ENCODE measurements at places on chromosomes 5 and 9.

- DNase-seq = no peak
These were observed 339.5 kb downstream of the CTNND2 start for GRCh38 chr5:11564706-11565105.

DNA sequence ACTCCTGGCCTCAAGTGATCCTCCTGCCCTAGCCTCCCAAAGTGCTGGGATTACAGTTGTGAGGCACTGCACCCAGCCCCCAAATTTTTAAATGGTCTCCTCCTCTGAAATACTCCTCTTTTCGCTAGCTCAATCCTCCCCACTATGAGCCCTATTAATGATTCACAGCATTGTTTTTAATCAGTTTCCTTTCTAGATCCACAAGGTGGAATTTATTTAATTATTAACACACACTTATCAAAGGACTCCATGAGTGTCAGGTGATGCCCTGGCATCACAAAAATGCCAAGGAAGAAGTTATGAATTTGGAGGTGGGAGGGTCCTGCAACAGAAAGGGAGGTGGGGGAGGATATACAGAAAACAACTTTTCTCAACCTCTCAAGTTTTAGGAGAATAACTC lies 806.5 kb downstream of the PRELID2 start:
- DNase-seq = no peak

DNA sequence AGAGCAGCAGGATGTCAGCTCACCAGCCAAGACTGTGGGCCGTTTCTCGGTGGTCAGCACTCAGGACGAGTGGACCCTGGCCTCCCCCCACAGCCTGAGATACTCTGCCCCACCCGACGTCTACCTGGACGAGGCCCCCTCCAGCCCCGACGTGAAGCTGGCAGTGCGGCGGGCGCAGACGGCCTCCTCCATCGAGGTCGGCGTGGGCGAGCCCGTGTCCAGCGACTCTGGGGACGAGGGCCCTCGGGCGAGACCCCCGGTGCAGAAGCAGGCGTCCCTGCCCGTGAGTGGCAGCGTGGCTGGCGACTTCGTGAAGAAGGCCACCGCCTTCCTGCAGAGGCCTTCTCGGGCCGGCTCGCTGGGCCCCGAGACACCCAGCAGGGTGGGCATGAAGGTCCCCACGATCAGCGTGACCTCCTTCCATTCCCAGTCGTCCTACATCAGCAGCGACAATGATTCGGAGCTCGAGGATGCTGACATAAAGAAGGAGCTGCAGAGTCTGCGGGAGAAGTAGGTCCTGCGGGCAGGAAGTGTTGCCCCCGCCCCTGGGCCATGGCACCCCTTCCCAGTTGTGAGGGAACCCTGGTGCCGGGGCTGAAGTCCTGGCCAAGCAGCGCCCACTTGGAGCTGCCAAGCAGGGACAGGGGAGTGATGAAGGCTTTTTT lies 108.9 kb downstream of the WNK2 start:
- no peak for DNase-seq

DNA sequence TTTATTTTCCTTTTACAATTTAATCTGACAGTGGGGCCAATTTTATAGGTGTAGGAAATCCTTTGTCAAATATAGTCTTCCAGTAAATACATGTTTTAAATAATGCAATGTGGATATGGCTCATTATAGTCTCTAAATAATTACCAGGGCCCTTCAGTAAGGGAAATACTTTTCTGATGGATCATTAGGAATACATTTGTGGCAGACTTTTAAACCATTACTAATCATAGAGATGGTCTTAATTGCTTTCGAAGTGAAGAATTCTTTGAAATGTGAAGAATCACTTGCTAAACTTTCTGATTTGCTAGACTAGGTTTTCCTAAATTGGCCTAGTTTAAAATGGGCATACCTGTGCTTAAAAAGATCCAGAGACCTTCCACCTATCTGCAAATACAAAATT lies 105.6 kb upstream of the ELL2 start:
- DNase-seq = no peak

DNA sequence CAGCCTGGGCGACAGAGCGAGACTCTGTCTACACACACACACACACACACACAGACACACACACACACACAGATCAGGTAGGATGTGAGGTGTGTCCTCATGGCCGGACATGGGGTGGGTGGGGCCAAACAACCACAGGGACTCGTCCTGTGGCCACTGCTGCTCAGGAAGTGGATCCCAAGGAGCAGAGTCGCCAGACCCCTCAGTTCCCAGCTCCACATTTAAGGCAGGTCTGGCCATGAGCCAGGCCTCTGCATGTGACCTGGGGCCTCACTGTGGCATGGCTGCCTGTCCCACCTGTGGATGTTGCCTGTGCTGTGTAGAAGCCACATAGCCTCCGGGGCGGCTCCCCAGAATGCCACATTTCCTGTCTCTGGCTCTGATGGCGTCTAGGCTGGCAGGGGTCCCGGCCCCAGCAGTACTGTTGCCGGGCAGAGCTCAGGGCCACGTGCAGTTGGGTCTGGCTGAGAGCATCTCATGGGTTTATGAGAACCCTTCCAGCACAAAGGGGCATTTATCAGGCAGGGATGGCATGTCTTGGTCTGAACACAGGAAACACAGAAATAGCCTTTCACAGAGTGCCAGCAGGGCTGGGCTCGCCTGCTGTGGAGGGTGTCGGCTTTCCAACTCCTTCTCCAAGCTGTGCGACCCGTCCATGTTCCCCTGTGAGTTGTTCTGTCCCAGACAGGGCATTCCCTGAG lies 9.9 kb upstream of the NINJ1 start:
- DNase-seq = no peak

GRCh38 chr9:32828861-32829260 lies 45.5 kb downstream of the TMEM215 start:
- no peak for DNase-seq

- DNase-seq = no peak
These were observed 50.1 kb upstream of the ADAMTS16 start for GRCh38 chr5:5089895-5090649.

- DNase-seq = no peak
These were observed 20.3 kb downstream of the QSOX2 start for GRCh38 chr9:136225366-136225747.

- no peak for DNase-seq
These were observed 72.7 kb upstream of the ORM1 start for GRCh38 chr9:114250235-114250568.

DNA sequence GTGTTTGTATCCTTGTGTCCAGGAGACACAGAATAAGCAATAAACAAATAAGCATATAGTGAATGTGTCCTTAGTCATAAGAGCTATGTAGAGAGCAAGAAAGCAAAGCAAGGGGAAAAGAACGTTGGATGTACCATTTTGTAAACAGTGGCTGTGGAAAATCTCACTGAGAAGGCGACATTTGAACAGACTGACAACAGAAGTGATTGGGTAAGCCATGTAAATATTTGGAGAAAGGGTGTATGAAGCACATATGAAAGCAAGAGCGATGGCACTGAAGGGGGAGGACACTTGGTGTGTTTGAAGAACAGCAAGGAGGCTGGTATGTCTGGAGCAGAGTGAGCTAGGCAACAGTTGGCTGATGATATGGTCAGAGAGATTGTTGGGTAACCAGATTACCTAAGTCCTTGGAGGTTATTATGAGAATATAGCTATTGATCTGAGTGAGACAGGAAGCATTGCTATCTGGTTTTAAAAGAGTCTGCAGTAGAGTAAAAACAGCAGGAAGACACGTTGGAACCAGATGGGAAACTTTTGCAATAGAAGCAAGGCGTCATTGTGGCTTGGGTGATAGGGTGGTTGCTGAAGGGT lies 115.5 kb upstream of the IL7R start:
- no peak for DNase-seq

DNA sequence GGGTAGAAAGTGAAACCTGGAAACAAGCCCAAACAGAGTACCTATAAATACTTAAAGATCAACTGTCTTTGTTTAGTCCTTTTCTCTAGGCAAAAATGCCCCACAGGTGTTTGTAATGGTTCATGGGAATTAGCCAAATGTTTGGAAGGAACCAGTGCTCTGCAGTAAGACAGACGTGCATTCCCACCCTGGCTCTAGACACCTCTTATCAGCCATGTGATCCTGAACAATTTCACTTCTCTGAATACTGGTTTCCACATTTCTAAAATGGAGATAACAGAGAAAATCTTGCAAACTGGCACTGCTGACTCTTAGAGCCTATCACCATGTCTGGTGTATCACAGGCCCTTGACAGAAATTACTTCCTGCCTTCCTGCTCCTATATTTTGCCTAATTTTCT lies 30.0 kb downstream of the GLIS3 start:
- no peak for DNase-seq

- DNase-seq = no peak
These were observed 3.1 kb downstream of the SPACA9 start for GRCh38 chr9:132881826-132882225.

DNA sequence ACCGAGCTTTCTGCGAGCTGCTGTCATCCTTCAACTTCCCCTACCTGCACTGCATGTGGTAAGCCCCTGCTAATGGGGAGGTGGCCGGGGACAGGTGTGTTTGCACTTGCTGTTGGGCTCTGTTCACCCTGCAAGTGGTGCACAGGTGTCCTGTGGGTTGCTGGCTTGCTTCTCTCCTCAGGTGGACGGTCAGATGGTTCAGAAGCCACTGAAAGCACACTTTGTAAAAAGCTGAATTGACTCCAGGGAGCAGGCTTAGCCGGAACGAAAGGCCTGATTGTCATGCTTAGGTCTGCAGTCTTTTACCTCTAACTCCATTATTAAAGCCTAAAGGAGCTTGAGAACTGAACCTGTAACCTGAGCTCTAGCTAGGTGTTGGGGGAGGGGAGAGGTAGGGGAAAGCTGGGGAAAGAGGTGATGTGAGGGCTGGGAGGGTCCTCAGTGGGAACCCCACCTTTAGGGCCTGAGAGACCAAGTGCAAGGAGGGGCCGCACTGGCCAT lies 37.6 kb downstream of the ACER2 start:
- no peak for DNase-seq

DNA sequence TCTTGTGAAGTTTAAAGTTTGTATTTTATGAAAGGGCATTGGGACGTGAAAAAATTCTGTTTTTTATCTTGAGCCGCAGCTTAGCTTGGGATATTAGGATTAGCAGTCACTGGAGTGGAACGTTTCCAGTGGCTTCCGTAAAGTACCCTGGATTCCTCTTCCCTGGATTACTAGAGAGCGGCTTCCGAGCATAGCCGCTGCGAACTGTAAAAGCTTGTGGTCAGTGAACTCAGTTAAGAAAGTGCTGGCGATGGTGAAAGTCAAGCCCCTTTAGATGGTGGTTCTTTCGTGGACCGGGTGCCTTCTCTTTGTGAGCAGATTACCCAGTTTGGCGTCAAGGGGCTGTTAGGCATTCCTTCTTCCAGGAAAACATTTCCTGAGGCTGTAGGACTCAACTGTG lies 168.1 kb downstream of the KDM4C start:
- DNase-seq = no peak

DNA sequence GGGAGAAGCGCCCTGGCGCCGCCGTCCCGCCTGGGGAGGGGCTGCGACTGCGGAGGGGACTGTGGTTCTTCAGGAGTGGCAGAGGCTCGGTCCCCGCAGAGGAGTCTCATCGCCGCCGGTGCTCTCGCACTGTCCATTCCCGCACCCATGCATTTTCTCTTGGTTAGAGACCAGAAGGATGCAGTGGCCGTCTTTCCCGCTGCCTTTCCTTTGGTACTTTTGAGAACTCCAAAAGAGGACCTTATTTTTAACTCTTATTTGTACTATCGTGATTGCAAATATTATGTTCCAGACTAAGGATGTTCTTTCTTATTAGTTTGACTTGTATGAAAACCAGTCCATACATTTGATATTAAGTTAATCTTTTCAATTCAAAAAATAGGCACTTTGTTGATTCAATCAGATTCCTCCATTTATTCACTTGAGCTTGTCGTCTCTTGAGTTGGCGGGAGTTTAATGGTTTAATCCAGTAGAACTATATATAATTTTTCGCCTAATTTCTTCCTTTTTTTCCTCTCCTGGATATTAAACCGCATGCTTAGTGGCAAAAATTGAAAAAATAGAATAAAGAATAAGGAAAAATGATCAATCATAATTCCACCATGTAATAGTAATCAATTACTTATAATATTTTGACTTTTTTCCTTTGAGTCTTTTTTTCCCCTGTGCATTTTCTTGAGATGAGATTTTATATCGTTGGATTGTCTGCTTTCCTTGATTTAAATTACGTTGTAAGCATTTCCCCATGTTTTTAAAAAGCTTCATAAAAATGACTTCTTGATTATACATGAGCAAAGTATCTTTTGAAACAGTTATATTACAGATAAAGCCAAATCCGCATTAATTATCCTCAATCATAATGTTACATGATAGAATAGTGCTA lies 861 bp downstream of the ZFYVE16 start:
- peak; percentile 65 for DNase-seq

DNA sequence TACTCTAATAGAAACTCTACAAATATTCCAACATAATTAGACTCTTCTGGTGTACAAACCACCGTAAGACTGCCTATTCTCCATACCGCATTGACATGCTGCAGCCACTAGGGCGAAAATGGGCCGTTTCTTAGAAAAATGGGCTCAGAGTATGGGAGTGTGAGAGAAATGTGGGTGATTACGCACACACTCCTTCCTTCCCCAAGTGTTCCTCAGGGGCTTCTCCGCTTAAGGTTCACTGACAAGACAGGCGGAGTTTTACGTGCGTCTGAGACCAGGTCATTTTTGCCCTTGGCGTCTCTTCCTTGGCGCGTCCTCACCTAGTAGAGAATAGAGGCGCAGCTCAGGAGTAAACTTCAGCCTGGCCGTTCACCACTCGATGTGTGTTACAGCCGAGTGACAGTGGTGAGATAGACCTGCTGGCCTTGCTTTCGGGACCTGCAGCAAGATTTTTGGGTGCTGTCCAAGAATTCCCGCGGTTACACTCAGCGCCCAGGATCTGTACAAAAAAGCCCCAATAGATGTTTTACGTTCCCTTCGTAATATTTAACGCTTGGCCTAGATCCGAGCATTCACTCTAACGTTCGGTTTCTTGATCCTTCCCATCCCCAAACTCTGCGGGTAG lies 1.8 kb upstream of the NTRK2 start:
- peak; percentile 46 for DNase-seq

GRCh38 chr5:137833463-137833862 lies 34.2 kb upstream of the MYOT start:
- DNase-seq = no peak

DNA sequence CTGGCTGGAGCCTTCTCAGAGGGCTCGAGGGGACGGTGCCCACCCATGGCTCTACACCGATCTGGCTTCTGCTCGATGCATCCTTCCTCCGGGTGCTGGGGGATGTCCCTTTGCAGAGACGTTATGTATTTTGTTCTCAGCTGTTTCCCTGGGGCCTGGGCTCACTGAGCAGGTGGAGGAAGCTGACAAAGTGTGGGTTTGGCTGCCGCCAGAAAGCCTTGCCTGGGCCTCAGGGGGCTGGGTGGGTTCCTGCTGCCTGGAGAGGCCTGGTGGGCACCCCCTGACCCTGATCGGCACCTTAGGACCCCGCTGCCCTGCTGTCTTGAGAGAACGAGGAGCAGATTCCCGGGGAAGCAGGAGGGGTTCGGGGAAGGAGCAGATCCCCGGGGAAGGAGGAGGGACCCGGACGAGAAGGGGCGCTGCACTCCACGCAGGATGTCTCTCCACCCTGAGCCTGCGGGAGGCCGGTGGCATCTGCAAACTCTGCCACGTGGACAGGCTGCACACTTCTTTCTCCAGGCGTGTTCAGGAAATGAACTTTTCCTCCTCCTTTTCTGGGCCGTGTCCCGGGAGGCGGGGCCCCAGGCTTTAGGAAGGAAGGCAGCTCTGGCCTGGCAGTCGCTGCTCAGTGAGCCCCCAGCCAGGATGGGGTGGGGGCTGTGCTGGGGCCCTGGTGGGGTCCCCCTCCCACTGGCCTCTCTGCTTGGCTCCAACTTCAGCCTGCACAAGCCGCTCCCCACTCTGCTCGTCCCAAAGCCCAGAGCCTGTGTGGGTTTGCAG lies 148.9 kb downstream of the RXRA start:
- no peak for DNase-seq

Data from NCI-H748 treated with DMSO at 0.1 percent for 48 hours (cell line).